ENCODE measurements at places on chromosomes 5 and 9. TPM values are rescaled to one million over a fixed set of nuclear protein-coding genes. Genes with fewer than 3 reads are reported as not detected.

- no peak for DNase-seq
Measured at GRCh38 chr5:144142824-144143162, 27.7 kb downstream of the YIPF5 start.

- no peak for DNase-seq
Measured at GRCh38 chr5:862367-863243, 11.8 kb upstream of the ZDHHC11 start.

GRCh38 chr5:145739843-145740242 lies 95.3 kb downstream of the PRELID2 start:
- DNase-seq: no peak

GRCh38 chr5:136190091-136190720 lies 2.8 kb downstream of the SMIM32 start:
- DNase-seq: no peak

- DNase-seq: peak; percentile 2
Measured at GRCh38 chr9:113934829-113935676, 58.9 kb downstream of the ZNF618 start.

DNA sequence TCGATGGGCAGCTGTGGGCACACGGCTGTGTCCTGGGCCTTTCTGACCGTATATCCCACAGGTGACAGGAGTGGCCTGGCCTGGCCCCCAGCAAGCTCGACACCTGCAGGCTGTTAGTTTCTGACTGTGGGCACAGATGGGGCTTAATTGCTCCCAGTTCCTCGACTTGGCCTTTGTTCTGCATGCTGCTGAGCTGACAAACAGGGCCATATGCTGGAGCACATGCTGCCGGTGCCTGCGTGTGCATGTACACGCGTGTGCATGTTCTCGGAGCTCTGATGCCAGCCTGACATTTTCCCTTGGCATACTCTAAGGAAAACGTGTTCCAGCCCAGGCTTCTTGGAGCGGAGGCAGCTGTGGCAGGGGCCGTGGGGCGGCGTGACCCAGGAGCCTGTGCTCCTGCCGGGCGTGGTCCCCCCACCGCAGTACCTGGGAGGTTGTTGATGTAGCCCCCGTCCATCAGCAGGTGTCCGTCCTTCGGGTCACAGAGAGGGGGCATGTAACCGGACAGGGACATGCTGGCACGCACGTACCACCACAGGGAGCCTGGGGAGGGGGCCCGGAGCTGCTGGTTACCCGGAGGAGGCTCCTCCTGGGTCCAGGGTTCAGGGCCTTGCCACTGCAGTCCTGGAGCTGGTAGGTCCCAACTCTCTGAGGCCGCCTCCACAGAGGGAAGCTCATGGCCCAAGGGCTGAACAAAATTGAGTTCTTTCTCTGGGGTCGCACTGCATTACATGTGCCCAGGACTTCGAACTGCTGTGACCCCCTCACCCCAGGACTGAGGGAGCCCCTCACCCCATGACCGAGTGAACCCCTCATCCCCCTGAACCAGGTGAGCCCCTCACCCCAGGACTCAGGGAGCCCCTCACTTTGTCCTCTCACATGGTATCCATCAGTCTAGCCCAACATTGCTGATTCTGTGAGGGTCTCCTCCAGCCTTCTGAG lies 4.1 kb upstream of the NSMF start:
- no peak for DNase-seq

- DNase-seq: no peak
Measured at GRCh38 chr9:70405808-70406433, 8.5 kb downstream of the KLF9 start.

- no peak for DNase-seq
Measured at GRCh38 chr9:109454041-109454440, 44.1 kb downstream of the PTPN3 start.

- no peak for DNase-seq
Measured at GRCh38 chr9:35226651-35227050, 64.8 kb downstream of the UNC13B start.

GRCh38 chr5:20470997-20471396 lies 483.0 kb upstream of the CDH18 start:
- DNase-seq: no peak

GRCh38 chr9:36127652-36128244 lies 8.8 kb upstream of the GLIPR2 start:
- no peak for DNase-seq

DNA sequence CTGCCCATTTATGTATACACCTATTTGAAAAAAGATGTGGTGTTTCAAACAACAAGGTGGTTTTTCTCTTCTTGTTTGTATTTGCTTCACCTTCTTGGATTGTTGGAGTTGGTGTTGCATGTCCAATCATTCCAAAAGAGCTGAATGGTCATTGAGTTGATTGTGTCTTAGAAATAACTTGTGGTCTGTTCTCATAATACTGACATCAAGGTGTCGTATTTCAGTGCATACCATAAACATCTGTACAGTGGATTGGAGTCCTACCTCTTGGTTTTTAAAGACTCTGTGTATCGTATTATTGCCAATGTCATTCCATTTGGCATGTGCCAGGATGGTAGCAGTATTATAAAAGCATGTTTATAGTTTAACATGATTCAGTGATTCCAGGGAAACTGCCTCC lies 73.2 kb downstream of the TRIO start:
- DNase-seq: no peak

DNA sequence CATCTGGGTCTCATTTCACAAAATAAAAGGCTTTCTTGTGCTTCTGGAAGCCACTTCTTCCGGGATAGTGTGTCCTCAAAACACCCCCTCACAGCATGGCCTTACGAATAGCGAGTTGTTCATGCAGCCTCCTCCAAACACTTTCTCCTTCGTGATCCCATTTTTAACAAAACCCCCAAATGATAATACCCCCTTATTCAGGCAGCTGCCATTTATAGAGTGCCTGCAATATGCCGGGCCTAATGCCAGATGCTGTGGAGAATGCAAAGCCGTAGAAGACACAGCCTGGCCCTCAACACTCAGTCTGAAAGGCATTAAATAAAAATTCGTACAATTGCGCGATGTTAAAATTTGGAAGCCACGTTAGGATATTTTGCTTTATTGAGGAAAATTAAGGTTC lies 66.4 kb upstream of the SLC44A1 start:
- DNase-seq: no peak

- peak; percentile 4 for DNase-seq
Measured at GRCh38 chr9:113999256-114000062, 78.6 kb downstream of the AMBP start.

- no peak for DNase-seq
Measured at GRCh38 chr5:157463621-157464518, 3.9 kb downstream of the NIPAL4 start.

DNA sequence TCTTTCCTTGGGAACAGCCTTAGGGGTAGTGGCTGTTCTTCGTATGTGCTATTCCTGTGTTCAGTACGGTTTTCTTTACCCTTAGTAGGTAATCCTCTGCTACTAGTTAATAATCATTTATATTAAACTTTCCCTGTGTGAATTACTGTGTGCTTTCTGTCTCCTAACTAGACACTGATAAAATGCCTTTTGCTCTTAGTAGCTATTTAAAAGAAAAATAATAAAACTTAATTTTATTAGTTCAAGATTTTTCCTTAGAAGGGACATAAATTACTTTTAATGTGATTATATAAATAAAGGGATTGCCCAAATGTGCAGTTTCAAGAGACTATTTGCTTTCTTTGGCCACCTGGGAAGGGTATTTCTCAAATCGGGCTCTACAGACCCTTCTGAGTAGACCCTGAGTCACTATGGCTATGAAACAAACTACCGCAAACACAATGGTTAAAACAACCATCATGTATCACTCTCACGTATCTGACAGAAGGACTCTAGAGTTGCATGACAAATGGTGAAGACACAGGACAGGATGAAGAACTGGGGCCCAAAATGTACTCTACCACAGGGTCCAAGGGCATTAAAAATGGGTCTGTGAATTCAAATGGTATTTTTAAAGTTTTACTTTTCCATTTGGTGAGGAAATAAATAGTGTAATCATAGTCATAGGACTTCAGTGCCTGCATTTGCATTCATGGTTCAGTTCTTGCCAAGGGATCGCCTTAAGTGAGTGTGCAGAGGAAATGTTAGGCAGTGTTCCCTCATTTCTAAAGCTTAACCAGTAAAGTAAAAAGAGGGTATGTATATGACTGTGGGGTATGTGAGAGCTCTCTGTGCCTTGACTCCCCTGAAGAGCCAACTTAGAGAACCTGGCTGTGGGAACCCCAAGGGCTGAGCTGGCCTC lies 97.0 kb downstream of the TSSK1B start:
- no peak for DNase-seq

DNA sequence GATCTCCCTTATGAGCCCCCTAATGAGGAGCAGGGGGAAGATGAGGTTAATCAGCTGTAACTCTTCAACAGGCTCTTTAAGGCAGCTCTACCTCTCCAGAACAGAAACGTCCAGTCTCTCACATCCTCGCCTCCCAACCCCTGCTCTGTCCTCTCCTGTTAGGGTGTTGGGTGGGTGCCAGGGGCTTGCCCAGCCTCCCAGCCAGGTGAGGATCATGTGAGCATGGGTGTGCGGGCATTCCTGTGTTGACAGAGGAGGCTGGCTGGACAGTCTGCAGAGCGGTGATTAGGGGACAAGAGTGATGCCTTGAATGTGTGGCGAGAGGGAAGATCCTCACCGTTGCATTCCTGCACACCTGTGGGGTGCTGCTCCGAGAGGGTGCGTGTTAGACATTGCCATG lies 51.7 kb downstream of the CCDC180 start:
- no peak for DNase-seq

GRCh38 chr9:115847216-115847615 lies 306.4 kb upstream of the PAPPA start:
- no peak for DNase-seq

ZNF366 gene
- total RNA-seq: 6.0 TPM

C9orf40 gene
- total RNA-seq: 5.9 TPM

LHX6 gene
- total RNA-seq: 8.0 TPM

TAS2R1 gene
- total RNA-seq: not detected

ARHGEF37 gene
- 73.7 TPM for total RNA-seq

BTNL9 gene
- 24.9 TPM for total RNA-seq

FLT4 gene
- total RNA-seq: 34.2 TPM

PFN3 gene
- total RNA-seq: not detected

DAB2 gene
- total RNA-seq: 124 TPM

AHRR gene
- total RNA-seq: not detected

All from tibial nerve (tissue), 4 donors.